ENCODE measurements at places on chromosomes 7 and 10.

GRCh38 chr10:32095116-32095733 is 39.0 kb upstream of the KIF5B start:
- DNase-seq: no peak

- DNase-seq: no peak
Measured at GRCh38 chr7:6480323-6480660, 32.5 kb upstream of the DAGLB start.

DNA sequence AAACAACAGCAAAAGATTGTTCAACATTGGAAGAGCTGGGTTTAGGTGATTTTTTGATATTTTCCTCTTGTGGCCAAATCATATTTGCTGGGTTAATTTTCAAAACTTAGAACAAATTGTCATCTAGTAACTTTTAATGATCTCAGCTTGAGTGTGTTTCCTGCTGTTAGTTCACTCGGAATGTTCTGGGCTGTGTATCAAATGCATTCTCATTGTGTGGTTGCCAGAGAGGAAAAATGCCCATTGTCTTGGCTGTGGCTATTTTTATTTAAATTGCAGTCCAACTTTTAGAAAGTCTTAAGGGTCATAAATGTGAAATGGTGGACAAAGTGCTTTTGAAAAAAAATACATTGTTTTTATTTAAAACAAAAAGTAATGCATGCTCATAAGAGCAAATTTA is 542.0 kb downstream of the TNS3 start:
- DNase-seq: no peak

DNA sequence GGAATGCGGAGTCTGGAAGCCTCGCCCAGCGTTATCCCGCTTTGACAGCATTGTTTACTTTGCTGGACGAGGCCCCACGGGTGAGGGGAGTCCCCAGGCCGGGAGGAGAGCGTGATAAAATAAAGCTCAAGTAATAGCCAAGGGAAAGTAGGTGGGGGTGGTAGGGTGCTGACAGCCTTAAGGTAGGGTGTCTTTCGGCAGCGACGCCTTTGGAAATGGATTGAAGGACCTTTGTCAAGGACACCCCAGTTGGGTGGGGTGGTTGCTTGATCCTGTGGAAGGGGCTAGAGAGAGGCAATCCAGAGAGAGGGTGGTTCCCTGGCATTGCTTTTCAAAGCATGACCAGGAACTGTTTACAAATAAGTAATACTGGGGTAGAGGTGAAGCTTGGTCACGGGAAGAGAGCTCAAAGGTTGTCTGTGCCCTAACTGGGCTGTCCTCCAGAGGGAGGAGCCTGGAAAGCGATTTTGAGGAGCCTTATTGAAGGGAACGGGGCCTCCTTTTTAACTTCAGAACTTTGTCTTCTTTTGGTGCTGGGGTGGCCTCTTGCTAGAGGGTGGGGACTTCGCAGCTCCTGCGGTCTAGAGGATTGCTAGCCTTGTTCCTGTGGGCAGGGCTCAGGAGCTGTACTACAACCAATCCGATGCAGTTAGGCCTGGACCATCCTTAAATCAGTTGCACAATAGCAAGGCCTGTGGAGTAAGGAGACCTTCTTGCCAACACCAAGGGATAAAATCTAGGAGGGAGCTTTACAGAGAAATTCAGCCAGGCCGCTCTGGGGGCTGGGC is 1.3 kb downstream of the EIF4EBP2 start:
- DNase-seq: no peak

DNA sequence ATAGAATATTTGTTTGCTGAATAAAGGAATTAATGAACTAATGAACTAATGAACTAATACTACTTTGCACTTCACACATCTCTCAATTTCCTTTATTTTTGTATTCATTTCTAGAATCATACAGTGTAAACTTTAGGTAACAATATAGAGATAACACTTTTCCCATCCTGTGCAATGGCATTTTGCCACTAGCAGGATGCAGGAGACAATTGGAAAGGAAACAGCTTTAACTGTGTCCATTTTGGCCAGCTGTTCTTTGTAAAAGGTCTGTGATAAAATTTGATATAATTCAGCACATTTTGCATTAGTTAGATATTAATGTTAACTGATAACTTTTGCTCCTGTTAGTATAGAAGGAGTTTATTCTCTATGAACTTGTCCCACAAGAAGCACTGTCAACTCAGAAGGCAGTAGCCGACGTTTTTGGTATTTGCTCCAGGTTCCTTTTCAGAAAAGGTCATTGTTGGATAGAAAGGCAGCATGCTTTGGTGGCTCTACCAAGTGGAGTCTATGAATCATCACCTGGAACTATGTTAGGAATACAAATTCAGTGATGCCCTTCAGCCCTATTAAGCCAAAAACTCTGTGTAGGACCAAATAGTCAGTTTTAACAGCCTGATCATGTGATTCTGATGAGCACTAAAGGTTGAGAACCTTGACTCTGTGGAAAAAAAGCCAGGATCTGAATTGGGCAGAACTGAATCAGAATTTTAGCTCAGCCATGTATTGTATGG is 86.6 kb downstream of the NRG3 start:
- DNase-seq: no peak

DNA sequence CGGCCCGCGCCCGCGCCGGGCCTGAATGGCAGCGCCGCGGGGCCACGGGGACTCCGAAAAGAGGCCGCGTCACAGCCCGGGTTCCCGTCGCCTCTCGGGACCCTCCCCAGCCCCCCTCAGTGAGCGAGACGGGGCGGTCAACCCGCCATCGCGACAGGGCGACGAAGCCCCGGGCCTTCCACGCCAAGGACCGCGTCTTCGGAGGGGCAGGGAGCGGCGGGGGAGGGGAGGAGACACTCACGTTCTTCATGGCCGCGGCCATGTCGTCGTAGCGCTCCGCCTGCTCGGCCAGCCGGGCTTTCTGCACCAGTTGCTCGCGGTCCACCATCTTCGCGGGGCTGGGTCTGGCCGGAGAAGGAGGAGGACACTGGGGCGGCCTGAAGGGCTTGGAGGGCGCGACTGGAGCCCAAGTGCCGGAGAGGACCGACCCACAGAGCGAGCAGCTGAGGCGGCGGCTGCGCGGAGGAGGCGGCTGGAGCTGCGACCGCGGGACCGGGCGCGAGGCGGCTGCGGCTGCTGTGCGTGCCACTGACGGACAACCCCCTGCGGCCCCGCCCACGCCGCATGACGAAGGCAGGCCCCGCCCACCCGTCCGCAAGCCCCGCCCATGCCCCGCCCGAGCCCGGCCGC is at the start of gene YWHAG:
Gene YWHAG, minus strand, starts transcription at position 511 of the 630 bp plus-strand sequence. Its CDS starts 183 bp downstream, at position 328.
- DNase-seq: peak; percentile 53

GRCh38 chr10:50648089-50648934 is 24.6 kb upstream of the SGMS1 start:
- DNase-seq: no peak

DNA sequence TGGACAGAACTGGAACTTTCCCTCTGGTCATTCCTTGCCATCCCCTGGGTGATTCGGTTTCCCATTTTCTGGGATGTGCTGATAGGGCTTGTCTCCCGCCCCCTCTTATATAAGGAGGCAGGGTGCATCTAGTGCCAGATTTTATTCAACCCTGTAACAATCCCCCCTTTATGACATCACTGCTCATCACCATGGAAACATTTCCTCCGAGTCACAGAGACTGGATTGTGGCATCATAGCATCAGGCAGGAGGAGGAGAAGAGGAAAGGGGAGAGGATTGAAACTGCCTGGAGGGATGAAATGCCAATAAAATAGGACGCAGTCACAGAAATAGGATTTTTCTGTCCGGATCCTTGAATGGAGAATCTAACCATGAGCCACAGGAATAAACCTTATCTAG is 25.0 kb downstream of the SORCS3 start:
- no peak for DNase-seq

- DNase-seq: no peak
Measured at GRCh38 chr10:45418849-45419675, 45.0 kb downstream of the ALOX5 start.

- DNase-seq: no peak
Measured at GRCh38 chr7:155073922-155074321, 3.8 kb downstream of the HTR5A start.

DNA sequence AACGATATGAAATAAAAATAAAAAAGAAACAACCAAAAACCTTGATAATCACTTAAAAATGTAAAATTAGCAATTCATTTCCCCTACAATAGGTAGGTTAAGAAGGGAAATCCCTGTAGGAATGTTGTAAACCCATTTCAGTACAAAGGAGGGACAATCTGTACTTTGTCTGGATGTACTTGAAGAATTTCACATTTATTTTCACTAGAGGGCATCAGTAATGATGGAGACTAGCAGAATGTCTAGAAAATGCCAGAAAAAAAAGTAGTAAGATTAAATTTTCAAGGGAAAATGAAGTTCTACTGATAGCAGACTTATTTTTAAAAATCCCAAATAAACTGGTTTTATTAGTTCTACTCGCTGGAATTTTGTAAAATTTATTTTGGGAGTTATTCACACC is 209.0 kb upstream of the FZD1 start:
- no peak for DNase-seq

DNA sequence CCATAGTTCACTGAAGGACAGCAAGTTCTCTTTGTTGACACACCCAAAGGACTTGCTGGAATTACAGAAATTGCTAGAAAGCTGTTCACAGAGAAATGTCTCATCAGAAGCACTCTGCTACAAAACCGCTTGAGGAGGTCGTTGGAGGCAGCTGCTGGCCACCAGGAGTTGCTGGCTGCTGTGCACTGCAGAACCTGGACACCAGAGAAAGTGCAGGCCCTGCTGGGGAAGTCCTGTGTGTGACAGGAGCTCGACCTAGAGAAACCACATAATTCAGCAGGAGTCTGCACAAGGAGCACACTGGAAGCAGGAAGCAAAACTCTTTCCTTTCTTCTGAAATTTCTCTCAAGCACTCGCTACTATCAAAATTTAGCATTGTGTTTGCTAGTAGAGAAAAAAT is 461.5 kb upstream of the GHITM start:
- DNase-seq: no peak

DNA sequence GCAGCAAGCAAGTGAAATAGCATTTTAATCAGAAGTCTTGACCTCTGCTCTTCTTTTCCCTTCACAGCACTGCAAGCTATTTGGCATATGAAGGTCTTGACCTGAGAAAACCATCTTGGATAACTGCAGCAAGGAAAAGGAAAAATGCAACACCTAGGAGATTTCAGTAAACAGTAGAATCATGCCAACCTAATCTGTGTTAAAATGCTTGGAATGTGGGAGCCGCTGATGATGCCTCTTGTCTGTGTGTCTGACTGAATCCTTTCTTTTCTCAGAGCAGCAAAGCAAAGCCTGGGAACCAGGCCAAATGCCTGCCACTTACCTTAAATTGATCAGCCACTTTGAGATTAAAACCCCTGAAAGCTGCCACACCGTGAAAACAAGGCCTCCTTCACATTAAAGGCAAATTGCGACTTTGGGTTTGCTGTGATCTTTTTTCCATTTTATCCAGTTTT is 80.4 kb upstream of the CDK6 start:
- DNase-seq: no peak

DNA sequence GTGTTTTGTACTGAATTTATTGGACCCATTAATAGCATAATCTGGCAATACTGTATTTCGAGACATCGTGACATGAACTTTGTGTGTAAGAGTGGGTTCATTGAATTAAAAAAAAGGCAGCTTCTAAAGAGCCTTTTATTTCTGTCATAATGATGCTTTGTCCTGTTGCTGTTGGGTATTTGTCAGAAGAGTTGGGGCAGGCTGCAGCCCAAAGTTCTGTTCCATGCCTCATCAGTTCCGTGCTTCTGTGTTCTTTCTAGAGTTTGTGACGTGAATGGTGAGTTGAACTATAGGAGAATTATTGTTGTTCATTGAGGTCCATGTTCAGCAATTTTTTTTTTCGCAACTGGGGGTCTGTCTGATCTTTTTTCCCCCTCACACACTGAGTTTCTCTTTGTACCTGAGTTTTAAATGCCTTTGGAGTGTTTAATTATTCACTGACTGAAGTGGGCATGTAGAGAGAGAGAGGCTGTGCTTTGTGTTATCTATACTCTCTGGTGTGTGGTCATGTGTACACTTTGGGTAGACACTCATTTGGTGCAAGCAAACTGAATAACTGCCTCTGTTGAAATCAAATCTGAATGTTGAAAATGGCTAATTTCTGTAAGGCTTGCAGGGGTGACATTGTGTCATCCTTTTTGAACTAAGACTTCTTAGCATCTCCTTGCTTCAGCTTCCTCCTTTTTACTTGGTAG is 69.8 kb downstream of the ADD3 start:
- DNase-seq: no peak

DNA sequence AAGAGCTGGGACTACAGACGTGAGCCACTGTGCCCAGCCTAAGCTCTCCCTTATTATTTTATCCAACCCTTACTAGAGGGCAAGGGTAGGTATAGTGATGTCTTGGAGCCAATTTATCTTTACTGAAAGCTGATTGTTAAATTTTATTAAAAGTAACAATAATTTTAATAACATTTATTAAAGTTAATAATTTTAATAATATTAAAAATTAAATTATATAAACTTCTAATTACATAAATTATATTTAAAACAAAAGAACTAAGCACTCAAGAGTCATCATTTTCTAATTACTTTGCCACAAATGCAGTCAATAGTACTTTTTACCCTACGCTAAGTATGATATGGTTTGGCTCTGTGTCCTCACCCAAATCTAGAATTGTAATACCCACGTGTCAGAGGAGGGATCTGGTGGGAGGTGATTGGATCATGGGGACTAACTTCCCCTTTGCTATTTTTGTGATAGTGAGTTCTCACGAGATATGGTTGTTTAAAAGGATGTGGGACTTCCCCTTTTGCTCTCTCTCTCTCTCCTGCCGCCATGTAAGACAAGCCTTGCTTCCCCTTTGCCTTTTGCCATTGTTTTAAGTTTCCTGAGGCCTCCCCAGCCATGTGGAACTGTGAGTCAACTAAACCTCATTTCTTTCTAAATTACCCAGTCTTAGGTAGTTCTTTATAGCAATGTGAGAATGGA is 58.4 kb upstream of the ETV1 start:
- no peak for DNase-seq

DNA sequence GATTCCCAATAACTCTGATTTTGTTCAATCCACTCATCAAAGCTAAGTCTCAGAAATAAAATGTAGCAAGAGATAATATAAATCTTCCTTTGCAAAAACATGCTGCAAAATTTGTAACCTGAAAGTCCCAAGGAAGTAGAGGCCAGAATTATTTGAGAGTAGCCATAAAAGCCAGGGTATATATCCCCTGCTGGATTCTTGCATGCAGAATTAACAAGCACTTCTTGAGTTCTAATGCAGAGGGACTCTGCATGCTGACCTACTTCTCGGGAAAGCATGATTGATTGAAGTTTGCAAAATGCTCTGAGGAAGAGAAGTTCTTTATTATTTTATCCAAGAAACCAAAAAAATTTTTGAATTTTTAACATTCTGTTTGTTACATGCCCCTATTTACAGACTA is 121.6 kb downstream of the THSD7A start:
- DNase-seq: no peak

GRCh38 chr7:32161708-32162107 is 91.5 kb upstream of the PDE1C start:
- DNase-seq: no peak

Data from NCI-H2081 treated with DMSO at 0.1 percent for 48 hours (cell line).